Kidney (tissue), 22 donors: ENCODE measurements at places on chromosomes 7 and 10. TPM values are rescaled to one million over a fixed set of nuclear protein-coding genes. Genes with fewer than 3 reads are reported as not detected.

GRCh38 chr10:43258211-43258561, 8.7 kb downstream of the RASGEF1A start:
- no peaks in the 10 kb centered on the region for H3K27me3 ChIP-seq
- no peaks in the 10 kb centered on the region for H3K36me3 ChIP-seq
- no peak for DNase-seq
- H3K27ac ChIP-seq: no peak overlapping the region

- H3K4me3 ChIP-seq: no peak overlapping the region
- no peaks in the 10 kb centered on the region for H3K36me3 ChIP-seq
- no peaks in the 10 kb centered on the region for H3K4me1 ChIP-seq
- H3K27ac ChIP-seq: no peak overlapping the region
- no peaks in the 10 kb centered on the region for H3K27me3 ChIP-seq
Observed at GRCh38 chr10:26494018-26494417, 55.9 kb downstream of the APBB1IP start.

TFR2 gene
- 0.79 TPM for total RNA-seq

- no peaks in the 10 kb centered on the region for H3K27me3 ChIP-seq
- no peak overlapping the region for H3K27ac ChIP-seq
- H3K4me3 ChIP-seq: no peak overlapping the region
- no peak for DNase-seq
- no peaks in the 10 kb centered on the region for H3K4me1 ChIP-seq
Observed at GRCh38 chr10:80397014-80397413, 11.3 kb upstream of the PRXL2A start.

GRCh38 chr10:69383558-69383957, 33.2 kb downstream of the TACR2 start:
- peaks cover 31% of the 10 kb centered on the region for H3K36me3 ChIP-seq
- H3K27ac ChIP-seq: no peak overlapping the region
- no peaks in the 10 kb centered on the region for H3K27me3 ChIP-seq
- no peaks in the 10 kb centered on the region for H3K4me1 ChIP-seq
- no peak overlapping the region for H3K4me3 ChIP-seq

GRCh38 chr7:158314394-158314793, 273.2 kb downstream of the PTPRN2 start:
- no peak overlapping the region for H3K4me3 ChIP-seq
- no peaks in the 10 kb centered on the region for H3K36me3 ChIP-seq
- H3K27me3 ChIP-seq: no peaks in the 10 kb centered on the region
- no peak overlapping the region for H3K27ac ChIP-seq
- no peaks in the 10 kb centered on the region for H3K4me1 ChIP-seq
- DNase-seq: no peak

TRIL gene
- 6.1 TPM for total RNA-seq

DNA sequence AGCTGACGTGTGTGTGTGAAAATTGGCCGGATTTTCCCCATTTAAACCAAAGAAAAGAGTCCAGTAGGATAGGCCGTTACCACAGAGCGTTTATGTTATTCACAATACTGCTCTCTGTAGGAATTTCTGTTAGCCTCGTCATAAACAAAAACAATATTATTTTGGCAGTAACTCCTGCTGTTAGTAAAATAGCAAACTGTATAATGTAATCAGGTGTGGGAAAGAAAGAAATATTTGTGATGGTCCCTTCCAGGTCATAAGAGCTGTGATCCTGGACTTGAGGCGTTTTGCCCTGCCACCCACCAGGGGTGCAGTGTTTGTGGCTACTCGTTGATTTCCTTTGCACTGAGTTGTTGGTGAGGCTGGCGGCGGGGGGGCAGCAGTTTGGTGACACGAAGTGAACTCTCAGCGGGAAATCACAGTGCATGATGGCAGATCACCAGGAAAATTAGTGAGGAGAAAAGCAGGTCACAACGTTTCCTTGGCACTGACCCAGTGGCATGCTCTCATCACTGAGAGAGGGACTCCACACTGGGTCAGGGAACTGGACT, 2.8 kb downstream of the EEPD1 start:
- H3K4me3 ChIP-seq: peak overlapping the region; percentile 29
- no peak overlapping the region for H3K27ac ChIP-seq
- DNase-seq: no peak

DNA sequence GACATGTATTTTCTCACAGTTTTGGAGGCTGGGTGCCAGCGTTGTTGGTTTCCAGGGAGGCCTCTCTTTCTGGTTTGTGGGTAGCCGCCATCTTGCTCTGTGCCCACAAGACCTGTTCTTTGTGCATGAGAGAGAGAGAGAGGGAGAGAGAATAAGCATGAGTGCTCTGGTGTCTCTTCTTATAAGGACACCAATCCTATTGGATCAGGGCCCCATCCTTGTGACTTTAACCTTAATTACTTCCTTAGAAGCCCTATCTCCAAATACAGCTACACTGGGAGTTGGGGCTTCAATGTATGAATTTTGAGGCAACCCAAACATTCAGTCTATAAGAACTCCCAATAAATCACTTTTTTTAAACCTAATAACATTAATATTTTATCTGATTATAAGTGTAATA, 114.6 kb downstream of the PARP12 start:
- H3K4me3 ChIP-seq: no peak overlapping the region
- H3K36me3 ChIP-seq: no peaks in the 10 kb centered on the region
- no peaks in the 10 kb centered on the region for H3K27me3 ChIP-seq
- DNase-seq: no peak
- no peaks in the 10 kb centered on the region for H3K4me1 ChIP-seq

- peak overlapping the region; percentile 35 for H3K4me3 ChIP-seq
- H3K27me3 ChIP-seq: no peaks in the 10 kb centered on the region
- no peak overlapping the region for H3K27ac ChIP-seq
Observed at GRCh38 chr7:2523461-2523936, 3.9 kb downstream of the LFNG start.

DNA sequence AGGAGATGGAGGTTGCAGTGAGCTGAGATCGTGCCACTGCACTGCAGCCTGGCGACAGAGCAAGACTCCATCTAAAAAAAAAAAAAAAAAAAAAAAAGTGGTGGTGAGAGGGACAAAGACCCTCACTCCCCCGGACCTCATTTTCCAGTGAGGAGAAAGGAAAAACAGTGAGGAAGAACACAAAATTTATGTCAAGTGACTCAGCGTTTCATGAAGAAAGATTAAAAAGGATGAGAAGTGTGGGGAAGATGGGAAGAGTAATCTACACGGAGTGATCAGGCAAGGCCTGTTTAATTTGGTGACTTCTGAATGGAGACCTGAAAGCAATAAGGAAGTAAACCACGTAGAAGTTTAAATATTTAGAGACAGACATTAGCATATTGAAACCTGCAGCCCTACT, 7.0 kb downstream of the NUDT5 start:
- no peak for DNase-seq
- no peaks in the 10 kb centered on the region for H3K27me3 ChIP-seq
- no peaks in the 10 kb centered on the region for H3K4me1 ChIP-seq

DNA sequence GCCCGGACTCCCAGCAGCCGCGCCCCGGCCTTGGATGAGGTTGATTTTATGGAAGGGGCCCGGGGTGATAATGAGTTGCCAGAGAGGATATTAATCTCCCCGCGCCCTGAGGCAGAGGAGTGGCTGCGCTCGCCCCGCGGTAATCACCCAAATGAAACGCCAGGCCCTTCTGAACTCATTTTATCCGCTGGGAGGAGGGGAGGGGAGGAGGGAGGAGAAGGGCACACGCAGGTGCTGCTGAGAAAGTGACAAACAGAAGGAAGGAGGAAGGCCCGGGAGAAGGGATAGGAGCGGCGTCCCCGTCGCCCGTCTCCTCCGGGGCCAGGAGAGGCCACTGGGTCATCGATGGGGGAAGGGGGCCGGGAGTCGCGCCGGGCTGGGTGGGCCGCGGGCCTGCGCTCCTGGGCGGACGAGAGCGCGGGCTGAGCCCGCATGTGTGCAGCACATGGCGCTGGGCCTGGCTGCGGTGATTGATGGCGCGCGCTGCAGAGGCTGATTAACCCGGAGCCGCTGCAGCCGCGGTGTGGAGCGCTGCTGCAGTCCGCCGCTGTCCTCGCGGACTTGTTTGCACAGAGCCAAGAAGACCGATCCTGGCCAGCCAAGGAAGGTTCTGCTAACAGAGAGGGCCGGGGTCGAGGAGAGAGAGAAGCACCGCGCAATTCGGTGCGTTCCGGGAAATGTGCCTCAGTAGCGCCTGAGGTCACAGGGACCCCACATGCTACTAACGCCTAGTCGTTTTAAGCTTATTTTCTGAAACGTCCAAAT, 6.5 kb downstream of the MNX1 start:
- H3K27ac ChIP-seq: no peak overlapping the region
- H3K4me1 ChIP-seq: no peaks in the 10 kb centered on the region
- no peak overlapping the region for H3K4me3 ChIP-seq
- no peaks in the 10 kb centered on the region for H3K36me3 ChIP-seq
- DNase-seq: no peak
- H3K27me3 ChIP-seq: peaks cover 61% of the 10 kb centered on the region

DNA sequence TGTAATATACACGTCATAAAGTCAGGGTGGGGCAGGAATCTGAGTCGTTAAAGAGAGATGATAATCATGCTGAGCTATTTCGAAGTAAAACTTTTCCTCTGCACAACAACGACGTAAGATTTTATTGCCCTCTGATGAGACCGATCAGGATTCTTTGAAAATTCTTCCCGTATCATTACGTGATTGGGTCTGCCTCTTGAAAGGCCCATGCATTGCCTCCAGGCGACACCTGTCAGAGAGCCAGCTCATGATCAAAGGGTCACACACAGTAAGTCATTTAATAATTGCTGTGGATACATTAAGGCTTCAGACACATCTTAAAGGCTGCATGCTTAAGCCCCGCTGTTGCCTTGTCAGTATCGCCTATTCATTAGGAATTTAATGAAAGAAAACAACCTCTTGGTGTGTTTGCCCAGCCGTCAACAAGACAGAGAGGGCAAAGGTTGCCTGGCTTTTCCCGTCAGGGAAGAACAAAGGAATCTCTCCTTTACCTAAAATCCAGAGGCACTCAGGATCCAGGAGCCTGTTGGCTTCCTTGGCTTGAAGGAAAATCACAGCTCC, 189.0 kb upstream of the SH2B2 start:
- H3K4me3 ChIP-seq: no peak overlapping the region
- H3K27me3 ChIP-seq: no peaks in the 10 kb centered on the region
- no peak overlapping the region for H3K27ac ChIP-seq
- DNase-seq: no peak
- peaks cover 3% of the 10 kb centered on the region for H3K36me3 ChIP-seq
- peaks cover 8% of the 10 kb centered on the region for H3K4me1 ChIP-seq

GRCh38 chr10:132752961-132753360, 33.0 kb downstream of the NKX6-2 start:
- H3K36me3 ChIP-seq: peaks cover 12% of the 10 kb centered on the region
- H3K27ac ChIP-seq: no peak overlapping the region
- H3K4me1 ChIP-seq: no peaks in the 10 kb centered on the region
- no peak overlapping the region for H3K4me3 ChIP-seq

DNA sequence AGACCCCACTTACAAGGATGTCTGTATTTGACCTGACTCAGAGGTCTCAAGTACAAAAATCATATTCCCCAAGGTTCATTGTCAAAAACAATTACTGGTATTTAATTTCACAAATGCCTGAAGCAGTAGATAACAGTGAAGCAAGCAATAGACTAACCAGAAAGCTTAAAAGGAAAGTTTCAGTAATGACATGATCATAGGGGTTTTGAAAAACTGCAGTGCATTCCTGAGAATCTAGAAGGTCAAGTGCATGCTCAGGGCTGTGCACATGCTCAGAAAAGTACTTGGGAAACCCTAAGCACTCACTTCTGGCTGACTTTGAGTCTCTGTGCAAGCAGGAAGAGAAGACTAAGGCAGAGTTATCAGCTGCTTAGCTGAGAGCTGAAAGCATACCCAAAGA, 27.1 kb downstream of the RASGEF1A start:
- no peak overlapping the region for H3K4me3 ChIP-seq
- no peaks in the 10 kb centered on the region for H3K36me3 ChIP-seq
- H3K27ac ChIP-seq: no peak overlapping the region
- H3K27me3 ChIP-seq: no peaks in the 10 kb centered on the region
- no peaks in the 10 kb centered on the region for H3K4me1 ChIP-seq

ATOH7 gene
- 0.16 TPM for total RNA-seq

DNA sequence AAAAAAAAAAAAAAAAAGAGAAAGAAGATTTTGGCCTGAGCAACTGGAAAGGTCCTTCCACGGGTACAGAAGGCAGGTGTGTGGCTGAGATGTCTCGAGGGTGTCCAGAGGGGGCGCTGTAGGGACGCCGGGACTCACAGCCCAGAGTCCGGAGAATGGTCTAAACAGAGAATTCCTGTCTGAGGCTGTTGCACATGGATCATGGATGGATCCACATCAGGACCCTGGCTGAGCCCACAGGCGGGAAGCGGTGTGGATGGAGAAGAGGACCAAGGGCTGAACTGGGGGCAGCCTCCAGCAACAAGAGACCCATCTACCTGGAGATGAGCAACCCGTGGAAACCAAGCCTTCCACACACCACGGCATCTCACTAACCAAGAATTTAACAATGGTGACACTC, 55.0 kb downstream of the PKD1L1 start:
- no peaks in the 10 kb centered on the region for H3K36me3 ChIP-seq
- H3K27ac ChIP-seq: no peak overlapping the region
- H3K4me1 ChIP-seq: no peaks in the 10 kb centered on the region
- H3K27me3 ChIP-seq: no peaks in the 10 kb centered on the region

GRCh38 chr7:2820508-2820934, 23.6 kb downstream of the GNA12 start:
- no peak overlapping the region for H3K27ac ChIP-seq
- H3K4me1 ChIP-seq: peaks cover 4% of the 10 kb centered on the region
- no peaks in the 10 kb centered on the region for H3K36me3 ChIP-seq
- H3K4me3 ChIP-seq: no peak overlapping the region
- no peaks in the 10 kb centered on the region for H3K27me3 ChIP-seq

ZNF503 gene
- total RNA-seq: 34.7 TPM

DNA sequence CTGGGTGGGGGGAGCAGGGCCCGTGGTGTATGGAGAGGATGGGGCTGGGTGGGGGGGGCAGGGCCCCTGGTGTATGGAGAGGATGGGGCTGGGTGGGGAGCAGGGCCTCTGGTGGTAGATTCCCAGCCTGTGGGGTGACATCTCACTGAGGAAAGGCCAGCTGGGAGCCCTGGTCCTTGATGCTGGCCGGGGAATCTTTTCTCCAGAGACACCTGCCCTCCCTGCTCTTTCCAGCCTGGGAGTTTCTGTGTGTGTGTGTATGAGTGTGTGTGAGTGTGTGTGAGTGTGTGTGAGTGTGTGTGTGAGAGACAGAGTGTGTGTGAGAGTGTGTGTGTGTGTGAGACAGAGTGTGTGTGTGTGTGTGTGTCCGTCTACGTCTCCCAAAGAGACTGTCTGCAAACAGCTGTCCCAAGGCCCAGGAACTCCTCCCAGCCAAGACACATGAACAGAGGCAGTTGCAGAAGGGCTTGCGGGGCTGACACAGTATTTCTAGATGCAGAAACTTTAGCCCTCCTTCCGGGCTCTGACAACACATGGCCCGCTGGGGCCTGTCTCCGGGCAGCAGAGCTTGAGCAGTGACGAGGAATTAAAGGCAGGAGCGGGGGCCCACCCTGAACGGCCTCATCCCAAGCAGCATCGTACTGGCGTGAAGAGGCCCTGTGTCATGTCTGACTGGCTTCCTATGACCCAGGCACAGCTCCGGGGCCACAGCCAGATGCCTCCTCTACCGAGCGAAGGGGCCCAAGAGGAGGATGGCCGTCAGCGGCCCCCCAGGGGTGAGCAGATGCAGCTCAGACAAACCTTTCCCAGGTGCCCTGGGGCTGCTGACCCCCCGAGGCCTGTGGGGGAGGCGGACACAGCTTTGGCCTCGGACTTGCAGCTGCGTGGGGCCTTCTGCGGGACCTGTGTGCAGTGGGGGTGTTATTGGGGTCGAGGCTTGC, 24.3 kb downstream of the FAM20C start:
- H3K36me3 ChIP-seq: no peaks in the 10 kb centered on the region
- H3K27me3 ChIP-seq: no peaks in the 10 kb centered on the region
- no peak overlapping the region for H3K4me3 ChIP-seq
- peak overlapping the region; percentile 30 for H3K27ac ChIP-seq
- peak; percentile 61 for DNase-seq
